Stimulated activated CD4-positive, alpha-beta T cell treated with anti-CD3 and anti-CD28 coated beads, Interleukin-1b, Interleukin-23, amount 100 ng/mL, for 1 hour (primary cell): ENCODE measurements at places on chromosomes 7 and 10.

DNA sequence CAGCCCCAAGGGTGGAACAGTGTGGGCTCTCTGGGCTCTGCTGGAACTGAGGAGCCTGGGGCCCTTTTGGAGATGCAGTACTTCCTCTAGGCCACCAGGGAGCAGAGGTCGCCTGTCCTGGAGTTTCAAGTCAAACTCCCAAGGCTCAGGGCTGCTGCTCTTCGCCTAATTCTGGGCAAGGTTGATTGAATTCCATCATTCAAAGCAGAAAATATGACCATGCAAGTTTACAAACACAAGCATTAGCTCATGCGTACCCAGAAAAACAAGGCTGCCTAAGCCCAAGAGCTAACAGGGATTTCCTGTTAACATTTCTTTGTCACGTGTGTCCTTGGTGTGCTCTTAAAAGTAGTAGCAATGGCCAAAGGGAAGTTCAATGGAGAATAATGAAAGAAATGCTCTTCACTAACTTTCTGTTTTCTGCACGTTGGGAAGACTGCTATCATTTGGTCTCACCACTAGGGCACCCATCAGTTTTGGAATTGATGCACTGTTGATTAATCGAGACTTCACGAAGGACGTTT is 20.1 kb downstream of the LDB3 start:
- no peak for DNase-seq

DNA sequence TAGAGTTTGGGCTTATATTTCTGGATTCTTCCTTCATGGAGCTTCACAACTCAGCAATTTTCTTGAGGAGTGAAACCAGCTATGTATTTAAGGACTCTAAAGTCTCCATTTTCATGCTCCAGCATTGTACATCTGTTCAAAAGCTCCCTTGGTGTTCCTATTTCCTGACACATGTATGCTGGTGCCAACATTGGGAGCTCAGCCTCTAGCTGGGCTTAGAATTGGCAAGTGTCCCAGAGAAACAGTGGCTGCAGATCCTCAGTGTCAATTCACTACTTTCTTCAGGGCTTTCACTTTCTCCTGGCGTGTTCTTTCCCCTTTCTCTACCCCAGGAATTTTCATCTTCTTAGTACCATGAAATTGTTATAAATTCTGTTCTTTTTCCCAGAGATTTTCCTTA is 103.1 kb downstream of the ZNF467 start:
- no peak for DNase-seq

- no peak for DNase-seq
Measured at GRCh38 chr7:103809229-103809994, 180.0 kb downstream of the RELN start.

DNA sequence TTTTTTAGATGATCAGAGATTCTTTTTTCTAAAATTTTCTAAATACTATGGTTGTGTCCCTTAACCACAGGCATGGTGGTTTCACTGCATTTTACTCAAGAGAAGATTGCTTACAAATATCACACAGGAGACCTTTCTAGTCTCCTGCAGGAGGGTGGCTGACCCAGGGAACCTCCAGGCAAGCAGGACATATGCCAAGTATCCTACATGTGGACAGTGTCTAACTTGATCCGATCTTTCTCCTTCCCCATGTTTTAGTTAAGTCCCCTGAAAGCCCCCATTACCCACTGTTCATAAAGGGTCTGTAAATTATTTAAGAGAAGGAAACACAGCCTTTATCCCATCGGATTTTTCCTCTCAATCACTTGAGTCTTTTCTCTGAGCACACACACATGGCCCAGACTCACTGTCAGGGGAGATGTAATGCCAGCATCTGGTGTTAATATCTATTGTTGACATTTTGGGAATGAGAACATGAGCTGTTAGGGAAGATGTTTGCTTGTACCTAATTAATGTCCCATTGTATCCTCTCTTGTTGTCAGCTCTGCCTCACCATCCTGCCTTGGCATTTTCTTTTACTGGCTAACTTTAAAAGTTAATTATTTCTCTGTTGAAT is 755.2 kb downstream of the AUTS2 start:
- DNase-seq: no peak

DNA sequence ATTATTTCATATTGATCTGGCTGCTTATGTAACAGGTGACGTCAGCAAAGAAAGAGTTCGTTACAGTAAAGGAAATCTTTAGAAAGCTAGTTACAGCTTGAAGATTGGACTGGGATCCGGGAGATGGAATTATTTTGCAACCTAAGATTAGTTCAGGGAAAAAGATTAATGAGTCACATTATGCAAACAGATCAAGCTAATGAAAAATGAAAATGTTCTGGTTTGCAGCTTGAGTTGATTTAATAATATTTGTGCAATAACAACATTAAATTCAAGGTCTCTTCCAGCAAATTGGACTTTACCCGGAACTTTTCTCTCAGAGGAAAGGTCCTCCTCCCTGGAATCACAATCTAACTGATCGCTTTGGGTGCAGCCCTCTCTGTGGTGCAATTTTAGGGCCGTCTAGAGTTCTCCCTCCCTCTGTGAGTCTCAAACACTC is 119.5 kb downstream of the OTUD1 start:
- no peak for DNase-seq

DNA sequence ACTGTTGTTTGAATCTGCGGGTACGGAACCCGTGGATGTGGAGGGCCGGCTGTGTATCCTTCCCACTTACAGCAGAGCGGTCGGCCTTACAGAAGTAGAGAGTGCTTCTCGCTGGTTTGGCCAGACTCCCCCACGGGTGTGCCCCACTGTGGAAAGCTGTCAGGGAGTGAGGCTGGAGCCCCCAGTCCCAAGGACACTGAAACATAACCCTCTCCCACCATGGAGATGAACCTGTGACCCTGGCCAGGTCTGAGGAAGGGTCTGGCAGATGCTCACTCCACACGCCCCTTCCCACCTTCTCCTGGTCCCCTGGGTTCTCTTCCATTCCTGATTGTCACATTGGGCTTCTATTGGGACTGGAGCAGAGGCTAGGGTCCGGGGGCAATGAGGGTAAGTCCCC is 39.6 kb downstream of the TSPAN15 start:
- no peak for DNase-seq

- no peak for DNase-seq
Measured at GRCh38 chr10:5615316-5615715, 51.1 kb downstream of the ASB13 start.

DNA sequence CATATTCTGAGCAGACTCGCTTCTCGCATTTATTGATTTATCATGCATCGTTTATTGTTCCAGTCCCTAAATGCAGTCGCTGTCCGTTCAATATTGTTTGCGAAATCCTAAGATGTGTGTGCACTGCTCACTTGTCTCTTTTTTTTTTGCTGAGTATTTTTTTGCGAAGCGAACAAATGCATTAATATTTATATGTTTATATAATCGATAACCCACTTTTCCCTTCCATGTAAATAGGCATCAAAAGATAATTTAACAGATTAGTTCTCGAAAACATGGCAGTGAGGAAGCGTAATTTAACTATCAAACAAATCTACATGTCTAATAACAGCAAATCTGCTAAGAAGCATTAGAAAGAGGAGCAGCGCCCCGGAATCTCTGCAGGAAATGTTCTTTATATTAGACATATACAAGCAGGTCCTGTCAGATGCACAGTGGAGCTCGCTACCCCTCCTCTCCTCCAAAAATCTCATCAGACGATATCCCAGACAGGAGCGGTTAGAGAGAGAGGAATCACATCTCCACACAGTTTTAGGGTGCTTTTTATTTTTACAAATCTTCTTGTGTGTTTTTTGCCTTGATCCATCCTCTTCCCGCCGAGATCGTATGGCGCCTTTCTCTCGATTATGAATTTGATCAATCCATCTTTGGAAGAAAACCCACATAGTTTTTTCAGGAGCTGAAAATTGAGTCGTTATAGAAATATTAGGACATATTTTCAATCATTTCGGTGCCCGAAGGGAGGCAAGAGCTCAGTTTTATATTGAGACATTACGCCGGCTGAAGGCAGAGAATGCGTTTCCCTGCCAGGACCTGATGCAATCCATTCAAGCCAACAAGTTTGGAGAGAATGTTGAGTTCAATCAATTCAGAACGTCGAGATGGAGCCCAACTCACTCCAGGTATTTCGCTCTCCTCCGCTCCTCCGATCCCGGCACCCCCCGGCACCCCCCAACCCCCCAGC is at the start of gene ARID5B:
TSS of gene ARID5B (plus strand) at position 871 of the 964 bp plus-strand sequence. CDS start at position 882, 11 bp downstream.
- DNase-seq: no peak

GRCh38 chr7:138257459-138258196 is 181.4 kb downstream of the AKR1D1 start:
- DNase-seq: no peak

DNA sequence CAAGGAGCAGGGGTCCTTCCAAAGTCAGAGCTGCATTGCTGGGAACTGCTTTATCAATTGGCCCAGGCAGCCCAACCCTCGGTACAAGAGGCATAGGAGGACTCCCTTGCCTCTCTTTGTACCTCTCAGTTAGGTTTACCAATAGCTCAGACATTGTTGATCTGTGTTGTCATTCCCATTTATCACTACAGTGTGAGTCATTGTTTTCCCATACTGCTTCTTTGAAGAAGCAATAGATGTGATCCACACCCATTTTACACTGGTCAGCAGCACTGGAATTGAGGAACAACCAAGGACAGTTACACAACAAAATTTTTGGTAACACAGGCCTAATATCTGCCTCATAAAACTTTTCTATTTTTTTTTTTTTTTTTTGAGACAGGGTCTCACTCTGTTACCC is 307.2 kb downstream of the SNX13 start:
- no peak for DNase-seq

GRCh38 chr7:29363636-29364425 is 169.3 kb downstream of the CHN2 start:
- DNase-seq: no peak

GRCh38 chr7:20201380-20201779 is 15.8 kb downstream of the MACC1 start:
- no peak for DNase-seq

DNA sequence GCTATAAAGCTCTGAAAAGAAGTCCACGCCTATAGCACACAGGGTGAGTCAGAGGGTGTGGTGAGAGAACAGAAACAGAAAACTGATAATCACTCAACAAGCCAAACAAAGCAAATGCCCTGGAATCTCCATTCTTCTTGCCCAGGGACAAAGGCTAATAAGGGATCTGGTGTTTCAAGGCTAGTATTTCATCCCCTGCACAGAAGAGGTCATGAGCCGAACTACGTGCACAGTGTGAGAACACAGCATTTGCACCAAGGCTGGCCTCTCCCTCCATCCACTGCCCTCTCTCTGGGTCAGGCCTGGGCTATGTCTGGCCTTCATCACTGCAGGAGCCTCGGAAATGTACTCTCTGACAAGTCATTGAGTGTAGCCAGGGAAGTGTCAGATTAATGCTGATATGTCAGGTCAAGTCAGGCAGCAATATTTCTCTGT is 42.7 kb downstream of the PRR15 start:
- no peak for DNase-seq

DNA sequence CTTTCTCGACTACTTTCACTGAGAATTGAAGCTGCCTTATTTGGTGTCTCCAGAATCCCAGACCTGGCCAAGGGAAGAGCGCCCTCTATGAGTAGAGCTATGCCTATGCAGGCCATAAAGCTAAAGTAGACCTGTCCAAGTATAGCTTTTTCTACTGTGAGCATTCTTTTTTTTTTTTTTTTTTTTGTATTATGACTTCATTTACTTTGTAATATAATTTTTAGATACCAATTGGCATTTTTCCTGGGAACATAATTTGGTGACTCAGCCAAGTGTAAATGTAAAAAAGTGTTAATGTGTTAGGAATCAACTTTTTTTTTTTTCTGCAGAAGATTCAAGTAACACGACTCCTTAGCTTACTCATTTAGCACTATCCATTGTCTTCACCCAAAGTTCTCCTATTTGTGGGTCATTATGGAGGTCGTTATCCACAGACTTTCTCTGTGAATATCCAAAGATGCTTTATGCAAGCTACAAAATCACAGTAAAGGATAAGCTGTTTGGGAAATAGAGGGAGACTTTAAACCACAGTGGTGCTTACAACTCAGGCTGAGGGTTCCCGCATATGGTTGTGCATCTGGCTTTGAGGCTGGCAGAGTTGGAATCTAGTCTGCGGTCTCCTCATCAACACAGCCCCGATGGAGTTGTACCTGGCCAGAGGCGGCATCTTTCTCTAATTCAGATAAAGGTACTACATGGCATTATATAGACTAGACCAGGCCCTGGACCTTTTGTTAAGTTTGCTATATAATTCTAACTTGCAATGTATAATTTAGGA is 1040.2 kb upstream of the SORCS1 start:
- no peak for DNase-seq

- DNase-seq: no peak
Measured at GRCh38 chr10:131440405-131441360, 129.2 kb upstream of the TCERG1L start.

- no peak for DNase-seq
Measured at GRCh38 chr10:103602028-103602851, 108.7 kb downstream of the NEURL1 start.

DNA sequence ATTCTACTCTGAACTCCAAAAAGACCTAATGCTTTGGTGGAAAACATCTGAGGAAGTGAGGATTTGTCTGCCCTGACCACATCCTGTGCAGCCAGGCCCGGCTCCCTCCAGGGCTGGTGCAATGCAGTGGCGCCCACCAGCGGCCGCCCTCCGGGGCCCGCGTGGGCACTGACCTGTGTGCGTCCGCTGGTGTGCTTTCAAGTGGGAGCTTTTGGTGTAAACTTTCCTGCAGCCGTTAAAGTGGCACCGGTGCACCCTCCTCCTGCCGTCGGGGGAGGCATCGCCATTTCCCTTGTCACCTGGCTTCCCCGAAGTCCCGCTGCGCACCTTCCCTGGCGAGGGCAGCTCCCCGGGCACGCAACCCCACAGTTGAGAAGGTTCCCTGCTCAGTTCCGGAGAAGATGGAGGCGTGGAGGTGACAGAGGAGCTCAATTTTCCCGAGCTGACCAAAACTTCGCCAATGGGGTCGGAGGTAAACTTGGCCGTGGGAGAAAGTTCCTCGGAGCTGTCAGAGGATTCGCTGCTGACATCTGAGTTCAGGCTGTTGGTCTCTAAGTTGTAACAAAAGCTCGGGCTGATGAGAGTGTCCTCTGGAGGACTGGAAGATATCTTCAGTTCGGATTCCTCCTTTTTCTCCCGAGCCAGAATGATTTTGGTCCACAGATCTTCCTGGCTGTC is 3.4 kb downstream of the KLF6 start:
- DNase-seq: no peak

- no peak for DNase-seq
Measured at GRCh38 chr7:18494406-18494805, 1.1 kb upstream of the HDAC9 start.

- DNase-seq: no peak
Measured at GRCh38 chr10:100817268-100817839, 72.0 kb downstream of the PAX2 start.

- no peak for DNase-seq
Measured at GRCh38 chr7:41117431-41117830, 585.5 kb downstream of the INHBA start.

GRCh38 chr10:37566332-37566731 is 291.1 kb downstream of the ZNF248 start:
- no peak for DNase-seq

DNA sequence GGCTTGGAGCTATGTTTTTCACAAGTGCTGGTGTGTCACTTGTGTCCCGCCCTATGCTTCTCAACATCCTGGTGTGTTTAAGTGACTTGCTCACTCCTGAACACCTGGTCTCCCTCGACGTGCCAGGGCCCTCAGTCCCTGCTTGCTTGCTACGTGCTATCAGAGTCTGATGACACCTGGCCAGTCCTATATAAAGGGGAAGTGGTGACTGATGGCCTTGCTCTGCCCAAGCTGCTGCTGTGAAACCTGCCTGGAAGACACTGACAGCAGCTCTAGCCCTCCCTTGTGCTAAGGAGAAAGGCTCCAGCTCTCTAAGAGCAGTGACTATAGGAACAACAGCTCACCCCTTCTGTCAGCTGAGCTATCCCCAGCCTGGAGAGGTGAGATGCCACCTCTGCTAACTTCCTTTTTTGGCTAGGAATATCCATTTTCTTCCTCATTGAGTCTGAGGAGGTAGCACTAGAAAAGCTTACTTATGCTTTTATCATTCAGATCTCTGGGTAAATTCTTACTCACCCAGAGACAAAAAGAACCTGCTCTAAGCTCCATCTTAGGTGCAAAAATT is 77.2 kb upstream of the PLXNA4 start:
- no peak for DNase-seq
